CD4-positive, alpha-beta T cell treated with Interleukin-21 for 1 hour (primary cell): ENCODE measurements at places on chromosomes 2 and 18.

DNA sequence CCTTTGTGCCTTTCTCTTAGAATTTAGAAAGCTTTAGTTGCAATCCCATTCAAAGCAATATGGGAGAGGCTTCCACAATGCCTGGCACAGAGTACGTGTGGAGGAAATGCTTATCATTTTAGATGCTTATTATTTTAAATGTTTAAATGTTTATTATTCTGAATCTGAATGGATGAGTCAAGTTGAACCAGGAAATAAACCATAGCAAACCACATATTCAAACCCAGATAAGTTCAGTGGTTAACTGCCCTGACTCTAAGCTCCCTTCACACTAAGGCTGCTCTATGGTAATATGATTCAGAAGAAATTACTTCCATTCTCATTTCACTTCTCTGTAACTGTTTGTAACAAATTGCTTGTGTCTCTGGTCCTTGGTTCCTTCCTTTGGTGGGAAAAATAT lies 5.2 kb upstream of the PPP4R1 start:
- DNase-seq: no peak

GRCh38 chr2:134873152-134873551 lies 34.7 kb downstream of the ACMSD start:
- DNase-seq: no peak

DNA sequence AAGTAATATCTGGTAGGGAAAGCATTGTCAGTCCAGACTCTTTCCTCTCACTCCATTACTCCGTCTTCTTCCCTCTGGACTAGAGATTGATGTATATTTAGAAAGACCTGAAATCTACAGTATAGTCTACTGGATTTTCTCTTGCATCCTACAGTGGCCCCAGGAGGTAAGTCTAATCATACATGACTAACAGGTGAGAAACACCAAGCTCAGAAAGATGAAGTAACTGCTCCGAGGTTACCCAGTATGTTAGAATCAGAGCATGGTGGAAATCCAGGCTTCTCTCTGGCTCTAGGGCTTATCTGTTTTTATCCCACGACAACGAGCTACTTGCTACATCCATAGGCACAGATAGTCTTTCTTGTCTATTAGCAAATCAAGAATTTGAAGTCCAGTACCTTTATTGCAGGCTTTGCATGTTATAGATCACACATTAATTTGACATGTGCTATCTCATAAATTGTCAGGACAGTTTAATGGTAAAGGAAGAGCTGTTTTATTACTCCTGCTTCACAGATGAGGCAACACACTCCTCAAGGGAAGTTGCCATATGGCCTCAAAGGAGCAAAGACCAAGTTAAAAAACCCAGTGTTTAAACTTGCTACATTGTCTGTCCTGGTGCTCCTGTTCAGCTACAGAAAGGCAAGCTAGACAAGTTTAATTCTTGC lies 484.3 kb downstream of the THSD7B start:
- no peak for DNase-seq

DNA sequence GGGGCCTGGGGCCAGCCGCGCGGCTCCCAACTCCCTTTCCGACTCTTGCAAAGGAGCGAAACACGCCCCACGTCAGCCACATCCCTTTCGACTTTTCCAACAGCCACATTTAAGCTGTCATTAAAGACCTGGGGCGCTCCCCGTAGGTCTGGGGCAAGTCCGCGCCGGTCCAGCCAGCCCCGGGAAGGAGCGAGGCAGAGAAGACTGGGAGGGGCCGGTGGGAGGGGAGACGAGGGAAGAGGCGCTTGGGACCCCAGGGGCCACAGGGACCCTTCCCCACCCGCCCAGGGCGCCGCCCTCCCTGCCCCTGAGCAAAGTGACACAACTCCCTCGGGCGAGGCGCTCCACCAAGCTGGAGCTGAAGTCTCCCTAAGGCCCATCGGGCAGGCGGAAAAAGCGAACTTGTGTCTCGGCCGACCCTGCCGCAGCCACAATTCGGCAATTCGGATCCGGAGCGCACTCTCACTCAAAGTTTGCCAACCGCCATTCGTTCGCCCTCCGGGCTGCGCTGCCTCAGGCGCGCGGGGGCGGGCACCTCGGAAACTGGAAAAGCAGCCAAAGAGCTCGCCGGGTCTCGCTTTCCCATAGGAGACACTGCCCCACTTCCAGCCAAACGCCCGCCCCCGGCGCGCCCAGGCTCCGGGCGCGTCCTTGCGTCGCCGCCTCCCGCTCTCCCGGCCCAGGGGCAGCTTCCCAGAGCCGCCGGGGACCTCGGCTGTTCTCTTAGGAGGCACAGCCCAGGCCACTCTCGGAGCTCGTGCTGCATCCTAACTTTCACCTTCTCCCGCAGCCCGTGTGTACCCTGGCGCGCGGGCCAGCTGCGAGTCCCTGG lies 1.1 kb upstream of the KCTD1 start:
- DNase-seq: no peak

DNA sequence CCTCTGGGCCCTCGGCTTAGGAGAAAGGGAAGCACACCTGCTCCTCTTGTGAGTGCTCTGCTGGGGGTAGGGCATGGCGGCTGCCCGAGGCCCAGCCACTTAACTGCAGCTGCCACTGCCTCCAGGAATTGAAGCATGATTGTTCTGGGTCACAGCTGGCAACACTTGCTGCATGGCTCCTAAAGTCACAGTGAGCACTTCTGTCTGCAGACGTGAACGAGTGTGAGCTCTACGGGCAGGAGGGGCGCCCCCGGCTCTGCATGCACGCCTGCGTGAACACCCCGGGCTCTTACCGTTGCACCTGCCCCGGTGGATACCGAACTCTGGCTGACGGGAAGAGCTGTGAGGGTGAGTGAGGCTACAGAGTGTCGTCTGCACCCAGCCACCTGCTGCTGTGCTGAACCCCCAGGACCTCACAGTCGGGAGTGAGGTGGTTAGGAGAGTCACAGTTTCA lies 44.4 kb downstream of the FBLN7 start:
- peak; percentile 54 for DNase-seq

DNA sequence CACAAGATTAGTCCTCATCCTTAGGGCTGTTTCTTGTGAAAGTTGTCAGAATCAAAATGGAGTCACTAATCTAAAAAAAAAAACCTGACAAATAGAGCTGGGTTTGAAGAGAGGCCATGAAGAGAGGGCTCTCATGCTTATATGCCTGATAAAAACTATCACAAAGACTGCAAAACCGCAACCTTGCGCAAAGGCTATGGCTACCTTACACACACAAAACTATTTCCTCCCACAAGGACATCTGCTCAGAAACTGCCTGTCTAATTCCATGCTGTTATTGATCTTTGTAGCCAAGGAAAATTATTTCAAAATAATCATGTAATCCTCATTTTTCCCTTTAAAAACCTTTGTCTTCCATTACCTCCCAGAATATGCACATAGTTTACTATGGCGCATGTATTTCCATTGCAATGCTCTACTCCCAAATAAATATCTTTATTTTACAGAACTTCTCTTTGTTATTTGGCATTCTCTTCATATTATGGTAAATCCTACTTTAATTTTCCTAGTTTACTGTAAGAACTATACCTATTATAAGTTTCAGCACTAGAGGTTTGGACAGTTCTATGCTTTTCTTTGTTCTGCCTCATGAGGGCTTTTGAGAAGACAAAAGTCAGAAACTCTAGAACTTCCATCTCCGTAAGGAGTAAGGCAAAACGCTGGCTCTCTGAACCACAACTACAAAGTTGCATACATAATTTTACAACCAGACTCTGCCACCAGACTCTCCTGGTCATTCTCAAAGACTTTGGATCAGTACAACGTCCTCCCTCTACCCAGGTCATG lies 9.6 kb upstream of the DPYSL5 start:
- no peak for DNase-seq

DNA sequence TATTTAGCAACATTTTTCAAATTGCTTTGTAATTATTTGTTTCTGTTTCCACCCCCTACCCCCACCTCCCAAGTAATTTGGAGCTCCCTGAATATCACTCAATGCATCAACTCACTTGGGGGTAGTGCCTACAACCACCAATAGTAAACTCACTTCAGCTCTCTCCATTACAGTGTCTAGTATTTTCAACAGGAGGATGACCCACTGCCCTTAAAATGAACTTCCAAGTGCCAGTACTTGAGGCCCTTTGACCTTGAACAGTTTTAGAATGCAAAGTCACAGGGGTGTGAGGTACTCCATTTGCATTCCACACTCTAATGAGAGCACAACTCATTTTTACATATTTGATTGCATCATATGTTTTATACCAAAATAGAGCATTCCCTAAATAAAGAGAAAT lies 523.0 kb downstream of the ERBB4 start:
- DNase-seq: no peak

DNA sequence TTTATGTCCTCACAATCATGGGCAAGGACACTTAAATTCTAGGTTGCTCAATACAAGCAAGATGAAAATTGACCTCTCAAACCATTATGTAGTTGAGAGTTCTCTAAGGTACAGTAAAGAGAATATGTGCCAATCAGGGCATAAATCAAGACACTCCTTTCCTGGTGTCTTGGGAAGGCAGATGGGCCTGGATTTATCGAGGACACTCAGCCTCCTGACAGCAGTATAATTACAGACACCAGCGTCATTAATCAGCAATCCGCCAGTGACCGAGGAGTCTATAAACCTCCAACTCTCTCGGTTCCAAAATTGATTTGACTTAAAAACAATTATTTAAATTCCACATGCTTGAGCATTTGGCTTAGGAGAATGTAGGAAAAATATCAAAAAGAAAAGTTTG lies 75.7 kb upstream of the DAPL1 start:
- DNase-seq: no peak

DNA sequence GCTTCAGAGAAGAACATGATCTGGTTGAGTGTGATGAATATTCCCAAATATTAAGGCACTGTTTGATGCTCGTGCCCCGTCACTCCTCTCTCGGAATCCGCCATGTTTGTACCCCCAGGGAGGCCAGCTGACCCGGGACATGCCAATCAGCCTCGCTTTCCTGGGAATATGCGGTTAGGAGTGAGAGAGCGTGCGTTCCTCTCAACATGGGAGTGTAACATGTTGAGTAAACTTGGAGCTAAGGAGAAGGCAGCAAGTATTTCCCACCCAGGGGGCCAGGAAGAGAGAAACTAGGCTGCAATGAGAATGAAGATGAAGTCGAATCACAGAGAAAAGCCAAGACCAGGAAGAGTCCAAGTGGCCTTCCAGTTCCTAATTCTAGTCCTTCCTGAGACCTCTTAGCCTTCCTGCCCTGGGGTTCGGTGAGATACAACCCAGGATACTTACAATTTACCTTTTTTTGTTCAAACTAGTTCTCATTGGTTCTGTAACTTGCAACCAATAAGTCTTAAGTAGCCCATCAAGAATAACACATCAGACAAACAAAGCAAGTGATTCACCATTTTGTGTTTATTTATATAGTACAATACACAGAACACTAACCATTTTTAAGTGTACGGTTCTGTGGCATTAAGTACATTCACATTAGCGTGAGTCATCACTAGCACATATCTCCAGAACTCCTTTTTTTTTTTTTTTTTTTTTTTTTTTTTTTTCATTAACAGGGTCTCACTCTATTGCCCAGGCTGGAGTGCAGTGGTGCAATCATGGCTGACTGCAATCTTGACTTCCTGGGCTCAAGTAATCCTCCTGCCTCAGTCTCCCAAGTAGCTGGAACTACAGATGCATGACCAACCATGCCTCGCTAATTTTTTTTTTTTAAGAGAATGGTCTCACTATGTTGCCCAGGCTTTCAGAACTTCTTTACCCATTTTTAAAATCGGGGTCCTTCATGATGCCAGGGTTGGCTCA lies 36.4 kb upstream of the SLC1A4 start:
- no peak for DNase-seq

DNA sequence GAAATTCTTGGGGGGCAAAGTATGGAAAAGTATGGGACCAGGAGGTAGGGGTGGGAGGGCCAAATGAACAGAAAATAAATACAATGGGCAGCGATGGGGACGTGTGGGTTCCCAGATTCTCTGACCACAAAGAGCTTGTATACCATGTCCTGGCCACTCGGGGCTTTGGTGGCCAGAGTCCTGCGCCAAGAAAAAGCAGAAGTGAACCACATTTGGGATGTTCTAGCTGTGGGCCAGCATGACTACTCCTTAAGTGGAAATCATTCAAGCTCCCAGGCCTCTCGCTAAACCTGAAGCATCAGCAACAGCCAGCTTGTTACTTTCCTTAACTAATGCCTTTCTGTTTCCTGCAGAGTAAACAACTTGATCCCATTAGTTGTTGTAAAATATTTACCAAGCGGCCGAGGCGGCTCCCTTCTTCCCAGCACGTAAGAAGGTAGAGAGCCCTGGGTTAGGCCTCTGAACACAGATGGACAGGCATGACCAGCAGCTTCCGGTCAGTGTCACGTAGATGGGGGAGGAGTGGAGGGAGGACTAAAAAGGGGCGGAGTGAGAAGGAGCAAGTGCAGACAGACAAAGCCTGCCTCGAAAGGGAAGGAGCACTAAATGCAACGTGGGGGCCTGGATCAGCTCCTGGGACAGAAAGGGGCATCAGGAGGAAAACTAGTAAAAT lies 88.2 kb downstream of the GALNT14 start:
- no peak for DNase-seq

GRCh38 chr18:28771849-28772248 lies 594.9 kb upstream of the CDH2 start:
- DNase-seq: no peak

DNA sequence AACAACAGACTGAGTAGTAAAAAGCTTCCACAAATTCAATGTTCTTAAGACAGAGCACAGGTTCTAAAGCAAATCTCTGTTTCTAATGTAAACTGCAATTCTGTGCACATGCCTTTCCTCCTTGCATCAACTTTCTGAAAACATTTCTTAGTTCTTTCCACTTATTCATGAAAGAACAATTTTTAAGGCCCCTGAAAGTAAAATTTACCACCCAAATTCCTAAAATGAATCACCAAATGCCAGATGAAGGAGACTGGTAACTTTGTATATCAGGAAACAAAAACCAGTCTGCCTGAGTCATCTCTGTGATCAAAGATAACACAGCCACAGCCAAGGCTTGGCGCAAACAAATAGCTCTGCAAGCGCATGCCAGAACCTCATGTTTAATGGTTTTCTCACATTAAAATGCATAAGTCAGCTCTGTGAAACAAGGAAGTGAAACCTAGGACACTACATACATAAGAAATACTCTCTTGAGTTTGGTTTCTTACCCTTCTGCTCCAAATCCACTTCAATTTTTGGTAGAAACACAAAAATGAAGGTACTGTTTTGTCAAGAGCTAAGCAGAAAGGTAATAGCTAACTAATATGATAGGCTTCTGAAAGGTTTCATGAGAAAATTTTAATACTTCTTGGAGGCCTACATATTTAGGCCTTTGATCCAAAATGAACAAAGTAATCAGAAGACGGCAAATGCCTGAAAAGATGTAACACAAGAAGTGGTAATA lies 169.4 kb downstream of the THADA start:
- DNase-seq: peak; percentile 64

DNA sequence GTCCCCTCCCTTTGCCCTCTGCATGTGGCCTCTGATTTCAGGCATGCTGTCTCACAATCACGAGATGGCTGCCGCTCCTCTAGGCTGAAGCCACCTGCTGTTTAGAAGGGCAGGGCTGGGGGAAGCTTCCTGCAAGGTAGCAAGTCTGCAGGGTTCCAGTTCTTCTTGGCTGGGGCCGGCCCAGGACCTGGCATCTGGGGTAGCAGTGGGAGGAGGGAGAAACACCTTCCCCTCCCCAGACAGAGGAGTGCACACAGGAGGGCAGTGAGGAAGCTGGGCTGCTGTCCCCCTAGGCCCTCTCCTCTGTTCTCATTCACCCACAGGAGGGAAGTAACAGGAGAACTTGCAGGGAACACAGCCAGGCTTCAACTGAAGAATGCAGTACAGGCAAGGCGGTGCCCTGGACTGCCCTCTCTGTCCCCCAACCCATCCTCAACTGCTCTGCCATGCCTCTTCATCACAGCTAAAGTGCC lies 345.9 kb upstream of the HS6ST1 start:
- DNase-seq: no peak

GRCh38 chr18:52190195-52190594 lies 149.8 kb upstream of the DCC start:
- DNase-seq: no peak

- DNase-seq: no peak
Observed at GRCh38 chr18:8787794-8788193, 82.4 kb downstream of the MTCL1 start.
